Activated CD8-positive, alpha-beta T cell treated with anti-CD3 and anti-CD28 coated beads for 36 hours (primary cell): ENCODE measurements at places on chromosomes 16 and 17. TPM values are rescaled to one million over a fixed set of nuclear protein-coding genes. Genes with fewer than 3 reads are reported as not detected.

Gene GSG1L
- total RNA-seq = not detected

Gene NPIPA8
- 0.54 TPM for total RNA-seq

DNA sequence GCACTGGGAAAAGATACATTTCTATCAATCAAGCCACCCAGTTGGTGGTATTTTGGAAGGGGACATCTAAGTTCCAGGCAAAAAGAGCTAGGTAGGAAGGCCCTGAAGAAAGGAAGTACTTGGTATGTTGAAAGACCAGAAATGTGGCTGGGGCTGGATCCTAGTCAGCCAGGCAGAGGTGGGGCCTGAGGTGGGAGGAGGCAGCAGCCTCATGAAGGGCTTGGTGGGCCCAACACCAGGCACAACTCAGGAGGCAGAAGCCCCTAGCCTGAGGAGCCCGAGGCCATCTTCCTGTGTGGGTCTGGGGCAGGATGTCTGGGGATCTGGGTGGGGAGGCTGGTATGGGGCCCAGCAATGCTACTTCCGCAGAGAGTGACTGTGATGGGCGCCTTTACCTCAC lies 105.9 kb downstream of the SALL1 start:
- DNase-seq = no peak

GRCh38 chr17:63984651-63985386 lies 12.1 kb upstream of the SCN4A start:
- DNase-seq = peak; percentile 92

DNA sequence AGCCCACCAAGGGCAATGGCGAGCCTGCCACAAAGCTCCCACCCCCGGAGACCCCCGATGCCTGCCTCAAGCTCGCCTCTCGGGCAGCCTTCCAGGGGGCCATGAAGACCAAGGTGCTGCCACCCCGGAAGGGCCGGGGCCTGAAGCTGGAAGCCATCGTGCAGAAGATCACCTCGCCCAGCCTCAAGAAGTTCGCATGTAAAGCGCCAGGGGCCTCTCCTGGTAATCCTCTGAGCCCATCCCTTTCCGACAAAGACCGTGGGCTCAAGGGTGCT lies 40.1 kb downstream of the SREBF1 start:
- no peak for DNase-seq

GRCh38 chr17:10735251-10735650 lies 5.4 kb upstream of the TMEM220 start:
- DNase-seq = no peak

DNA sequence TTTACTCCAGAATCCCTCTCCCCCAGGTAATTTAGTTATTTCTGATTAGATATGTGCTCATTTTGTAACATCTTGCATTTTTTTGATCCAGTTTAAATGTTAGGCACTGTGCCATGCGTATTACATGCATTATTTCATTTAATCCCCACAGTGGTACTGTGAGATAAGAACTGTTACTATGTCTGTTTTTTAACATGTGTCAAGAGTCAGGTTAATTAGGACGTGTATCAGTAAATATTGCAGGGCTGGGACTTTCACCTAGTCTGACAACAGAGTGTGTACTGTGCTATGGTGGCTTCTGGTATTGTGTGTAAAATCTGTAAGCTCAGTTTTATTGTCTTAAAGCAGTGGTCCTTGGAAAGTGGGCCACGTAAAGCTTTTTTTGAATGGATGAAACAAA lies 10.6 kb downstream of the RSPRY1 start:
- no peak for DNase-seq

DNA sequence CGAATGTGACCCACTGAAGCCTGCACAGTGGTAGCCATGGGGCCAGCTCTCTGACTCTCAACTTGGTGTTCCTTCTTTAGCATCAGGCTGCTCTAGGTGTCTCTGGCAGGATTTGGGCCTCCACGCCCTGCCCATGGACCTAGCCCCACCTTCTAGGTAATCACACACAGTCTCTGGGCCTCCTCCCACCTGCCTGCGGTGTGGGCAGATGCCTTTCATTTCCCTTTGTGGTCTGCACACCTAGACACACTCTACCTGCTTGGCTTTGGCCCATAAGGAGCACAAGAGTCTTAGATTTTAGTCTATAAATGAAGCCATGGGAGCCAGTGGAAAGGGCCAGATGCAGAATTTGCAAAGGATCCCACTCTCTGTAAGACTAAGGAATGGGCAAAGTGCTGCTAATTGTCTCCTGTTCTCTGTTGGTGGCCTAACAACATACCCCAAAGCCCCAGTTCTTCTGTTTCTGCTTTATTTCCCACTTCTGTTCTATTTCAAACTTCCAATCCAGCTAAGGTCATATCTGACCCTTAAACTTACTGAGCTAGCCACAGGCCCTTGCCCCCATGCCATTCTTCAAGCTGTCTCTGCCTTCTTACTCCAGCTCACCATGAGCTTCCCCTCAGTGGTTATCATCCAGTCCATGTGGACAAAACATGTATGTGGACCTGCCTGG lies 7.2 kb upstream of the MFSD6L start:
- DNase-seq = no peak
